Thoracic aorta (tissue), 2 donors: ENCODE measurements at places on chromosomes 5 and 9.

DNA sequence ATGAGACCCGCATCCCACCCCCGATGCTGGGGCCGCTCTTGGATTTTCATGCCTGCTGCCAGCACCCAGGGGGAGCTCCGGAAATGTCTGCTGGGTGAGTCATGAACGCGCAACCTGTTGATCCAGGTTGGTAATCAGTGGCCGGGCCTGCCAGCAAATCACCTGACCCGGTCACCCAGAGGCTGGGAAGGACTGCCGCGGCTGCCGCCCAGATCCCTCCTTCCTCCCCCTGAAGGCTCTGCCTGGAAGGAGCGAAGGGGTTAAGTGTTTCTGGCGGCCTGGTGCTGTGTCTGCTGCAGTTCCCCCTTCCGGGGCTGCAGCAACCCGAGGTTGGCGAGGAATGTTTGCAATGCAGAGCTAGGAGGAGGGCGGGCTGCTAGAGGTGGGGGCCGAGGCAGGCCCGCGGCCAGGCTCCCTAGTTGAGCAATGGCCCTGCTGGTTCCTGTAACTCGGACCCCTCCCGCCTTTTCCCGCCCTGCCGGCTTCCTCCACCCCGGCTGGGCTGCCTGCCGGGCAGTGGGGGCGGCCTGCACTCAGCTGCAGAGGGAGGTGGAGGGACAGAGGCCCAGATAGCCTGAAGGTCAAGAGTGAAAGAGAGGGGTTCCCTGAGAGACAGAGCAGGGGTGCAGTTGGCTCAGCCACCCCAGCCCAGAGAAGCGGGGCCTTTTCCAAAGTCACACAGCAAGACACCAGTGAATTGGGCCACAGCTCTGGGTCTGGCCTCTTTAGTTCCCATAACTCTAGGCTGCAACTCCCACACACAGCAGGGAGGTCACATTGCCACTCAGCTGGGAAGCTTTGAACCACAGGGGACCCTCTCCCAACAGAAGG, 156.3 kb upstream of the IER5L start:
- peak; percentile 72 for DNase-seq

DNA sequence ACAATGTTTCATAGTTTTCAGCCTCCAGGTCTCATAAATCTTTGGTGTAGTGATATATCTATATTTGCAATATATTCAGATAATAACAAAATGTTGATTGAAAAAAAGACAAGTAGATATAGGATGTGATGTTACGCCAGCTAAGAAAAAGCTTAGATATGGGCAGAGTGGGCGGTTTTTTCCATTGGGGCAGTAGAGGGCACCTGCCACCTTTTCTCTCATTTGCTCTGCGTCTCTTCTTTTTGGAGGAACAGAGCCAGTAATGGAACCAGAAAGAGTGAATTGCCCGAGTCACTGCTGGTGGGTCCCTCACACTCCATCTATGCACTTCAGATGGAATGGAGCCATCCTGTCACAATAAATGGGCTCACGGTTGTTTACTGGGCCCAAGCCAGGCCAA, 62.1 kb upstream of the FANCC start:
- no peak for DNase-seq

DNA sequence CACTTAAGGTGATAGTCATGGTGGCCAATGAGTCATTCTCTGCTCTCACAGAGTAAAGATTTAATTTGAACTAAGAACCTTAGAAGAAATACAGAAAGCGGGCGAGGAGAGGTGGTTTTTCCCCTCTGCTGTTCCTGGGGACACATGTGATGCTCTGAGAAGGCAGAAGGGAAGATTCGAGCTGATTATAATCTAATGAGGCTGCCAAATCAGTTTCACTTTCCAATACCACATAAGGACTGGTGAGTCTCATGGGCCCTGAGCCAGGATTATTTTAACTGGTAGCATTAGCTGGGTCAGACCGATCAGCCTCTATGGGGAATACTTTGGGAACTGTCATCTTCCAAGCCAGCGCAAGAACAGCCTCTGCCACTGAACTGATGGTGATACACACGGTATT, 116.5 kb downstream of the SLC1A3 start:
- DNase-seq, result no peak

DNA sequence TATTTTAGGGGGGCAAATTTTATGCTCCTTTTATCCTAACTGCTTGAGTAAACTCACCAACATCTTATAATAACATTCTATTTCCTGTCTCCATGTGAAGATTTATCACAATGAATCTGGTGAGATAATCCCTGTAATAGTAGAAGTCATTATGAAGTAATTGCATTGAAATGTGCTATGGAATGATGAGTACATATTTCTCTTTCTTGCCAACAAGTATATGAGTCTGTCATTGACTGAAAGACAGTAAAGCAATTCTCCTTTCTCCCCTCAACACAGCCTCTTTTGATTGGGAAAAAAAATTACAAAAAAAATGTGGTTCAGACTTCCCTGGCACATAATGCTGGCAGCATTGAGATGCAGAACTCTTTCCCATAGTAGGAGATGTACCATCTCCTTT, 459.2 kb upstream of the RGMB start:
- no peak for DNase-seq

GRCh38 chr5:72600391-72600981, 93.3 kb upstream of the ZNF366 start:
- DNase-seq, result no peak

DNA sequence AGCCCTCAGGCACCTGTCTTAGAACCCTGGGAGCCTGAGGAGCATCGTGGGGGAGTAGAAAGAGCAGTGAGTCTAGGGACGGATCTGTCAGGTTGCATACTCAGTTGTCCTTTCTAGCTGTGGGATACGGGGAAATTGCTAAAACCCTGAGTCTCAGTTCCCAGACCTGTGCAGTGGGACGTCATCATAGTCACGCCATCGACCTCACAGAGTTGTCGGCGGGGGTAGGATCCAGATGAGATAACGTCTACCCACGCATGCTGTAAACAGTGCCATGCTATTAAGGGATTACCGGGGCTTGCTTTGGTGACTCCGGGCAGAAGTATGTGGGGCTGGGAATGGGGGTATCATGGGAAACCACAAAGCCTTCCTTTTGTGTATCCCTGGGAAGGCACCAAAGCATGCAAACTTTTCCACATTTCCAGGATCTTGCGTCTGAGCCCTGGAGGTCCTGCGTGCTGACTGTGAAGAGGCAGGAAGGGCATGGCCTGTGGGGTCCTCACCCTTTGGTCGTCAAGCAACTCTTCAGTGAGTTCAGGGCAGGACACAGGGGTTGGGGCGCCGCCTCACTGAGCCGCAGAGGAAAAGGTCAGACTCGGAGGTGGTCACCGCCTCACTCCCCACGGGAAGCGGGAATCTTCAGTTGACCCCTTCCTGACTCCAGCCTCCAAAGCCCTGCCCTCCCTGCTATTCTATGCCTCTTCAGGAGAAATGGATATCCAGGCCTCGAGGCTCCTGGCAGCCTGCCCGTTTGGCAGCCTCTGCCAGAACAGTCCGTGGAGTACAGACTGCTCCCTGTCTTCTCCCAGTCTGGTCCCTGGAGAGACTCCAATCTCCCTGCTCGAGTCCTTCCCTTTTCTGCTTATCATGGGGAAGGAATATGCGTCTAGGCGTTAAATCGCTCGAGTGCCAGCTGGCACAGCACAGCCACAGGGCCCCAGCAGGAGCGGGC, 186.8 kb upstream of the KLF9 start:
- peak; percentile 86 for DNase-seq

DNA sequence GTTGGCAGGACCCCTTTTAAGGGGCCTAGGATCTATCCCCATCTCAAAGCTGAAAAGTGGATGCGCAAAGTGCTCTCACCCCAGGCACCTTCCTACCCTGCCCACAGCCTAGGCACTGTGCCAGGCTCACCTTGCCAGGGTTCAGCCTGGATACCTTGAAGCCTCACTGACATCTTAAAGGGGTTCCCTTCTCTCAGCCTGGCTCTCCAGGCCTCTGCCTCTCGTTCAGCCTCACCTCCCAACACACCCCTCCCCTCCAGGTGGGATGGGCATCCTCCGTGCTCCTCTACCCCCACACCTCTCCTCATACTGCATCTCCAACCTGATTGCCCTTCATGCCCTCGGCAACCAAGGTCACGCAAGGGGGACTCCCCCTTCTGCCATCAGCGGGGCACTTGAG, 25.5 kb downstream of the TNIP1 start:
- DNase-seq, result no peak

GRCh38 chr5:151083081-151083676, 2.3 kb upstream of the TNIP1 start:
- DNase-seq, result no peak
